ENCODE measurements at places on chromosomes 12 and 14.

DNA sequence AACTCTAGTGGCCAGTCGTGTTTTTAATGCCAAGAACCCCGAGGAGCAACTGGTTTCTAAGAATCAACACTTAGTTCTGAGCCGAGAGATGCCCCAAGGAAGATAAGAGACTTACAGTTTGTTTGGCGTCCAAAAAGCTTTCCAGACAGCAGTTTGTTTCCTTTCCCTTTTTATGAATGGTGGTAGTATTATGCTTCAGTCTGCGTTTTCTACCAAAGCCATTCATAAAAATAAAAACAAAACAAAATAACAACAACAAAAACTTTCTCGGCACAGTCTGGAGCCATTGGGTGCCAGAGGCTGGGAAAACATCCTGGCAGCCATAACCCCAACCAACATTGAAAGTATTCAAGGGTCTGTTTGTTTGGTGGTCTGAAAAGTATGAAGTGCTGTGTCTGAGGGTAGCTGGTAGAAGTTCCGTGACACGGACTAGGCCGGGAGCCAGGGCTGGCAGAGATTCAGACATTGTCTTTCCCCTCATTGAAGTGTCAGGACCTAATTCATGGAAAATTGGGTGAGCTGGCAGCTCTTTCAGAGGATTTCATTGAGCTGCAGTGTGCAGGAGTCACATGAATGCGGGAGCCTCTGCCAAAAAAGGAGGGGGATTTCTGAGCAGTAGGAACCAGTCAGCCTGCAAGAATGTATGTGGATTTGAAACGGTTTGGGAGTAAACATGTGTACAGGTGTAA lies 124.2 kb downstream of the HMGA2 start:
- no peak for DNase-seq

DNA sequence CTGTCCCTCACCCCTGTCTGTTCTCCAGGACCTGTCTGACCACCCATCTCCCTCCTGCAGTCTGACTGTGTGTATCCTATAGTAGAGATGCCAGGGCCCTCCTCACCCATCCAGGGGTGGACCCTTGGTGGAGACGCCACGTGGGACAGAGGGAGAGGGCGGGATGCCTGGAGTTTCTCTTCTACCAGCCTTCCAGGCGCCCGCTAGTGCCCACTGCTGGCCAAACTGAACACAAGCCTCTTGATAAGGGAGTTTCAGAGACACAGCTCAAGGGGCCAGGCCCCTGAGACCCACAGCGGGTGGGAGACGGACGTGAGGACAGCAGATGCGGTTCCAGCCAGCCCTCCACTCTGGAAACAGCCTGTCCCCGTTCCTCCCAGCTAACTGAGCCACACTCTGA lies 147.3 kb downstream of the RBM19 start:
- no peak for DNase-seq

DNA sequence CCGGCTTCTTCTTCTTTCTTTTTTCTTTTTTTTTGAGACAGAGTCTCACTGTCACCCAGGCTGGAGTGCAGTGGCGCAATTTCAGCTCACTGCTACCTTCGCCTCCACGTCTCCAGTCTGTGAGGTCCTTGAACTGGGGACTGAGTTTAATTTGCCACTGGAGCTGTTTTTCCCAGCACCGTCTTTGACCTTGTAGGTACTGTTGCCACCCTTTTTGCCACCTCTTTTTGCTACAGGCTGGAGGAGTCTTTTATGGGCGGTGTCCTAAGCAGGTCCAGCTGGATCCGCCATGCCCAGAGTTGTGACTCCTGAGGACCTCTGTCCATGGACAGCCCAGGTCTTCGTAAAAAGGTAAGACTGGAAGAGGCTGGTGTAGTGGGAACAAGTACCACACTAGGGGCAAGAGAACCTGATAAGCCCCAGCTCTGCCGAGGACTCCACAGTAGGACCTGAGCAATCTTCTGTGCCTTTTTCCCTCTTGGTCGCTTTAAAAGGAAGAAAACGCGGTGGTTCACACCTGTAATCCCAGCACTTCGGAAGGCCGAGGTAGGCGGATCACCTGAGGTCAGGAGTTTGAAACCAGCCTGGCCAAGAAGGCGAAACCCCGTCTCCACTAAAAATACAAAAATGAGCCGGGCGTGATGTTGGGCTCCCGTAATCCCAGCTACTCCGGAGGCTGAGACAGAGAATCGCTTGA lies 946 bp downstream of the RNU4-2 start:
- peak; percentile 29 for DNase-seq

DNA sequence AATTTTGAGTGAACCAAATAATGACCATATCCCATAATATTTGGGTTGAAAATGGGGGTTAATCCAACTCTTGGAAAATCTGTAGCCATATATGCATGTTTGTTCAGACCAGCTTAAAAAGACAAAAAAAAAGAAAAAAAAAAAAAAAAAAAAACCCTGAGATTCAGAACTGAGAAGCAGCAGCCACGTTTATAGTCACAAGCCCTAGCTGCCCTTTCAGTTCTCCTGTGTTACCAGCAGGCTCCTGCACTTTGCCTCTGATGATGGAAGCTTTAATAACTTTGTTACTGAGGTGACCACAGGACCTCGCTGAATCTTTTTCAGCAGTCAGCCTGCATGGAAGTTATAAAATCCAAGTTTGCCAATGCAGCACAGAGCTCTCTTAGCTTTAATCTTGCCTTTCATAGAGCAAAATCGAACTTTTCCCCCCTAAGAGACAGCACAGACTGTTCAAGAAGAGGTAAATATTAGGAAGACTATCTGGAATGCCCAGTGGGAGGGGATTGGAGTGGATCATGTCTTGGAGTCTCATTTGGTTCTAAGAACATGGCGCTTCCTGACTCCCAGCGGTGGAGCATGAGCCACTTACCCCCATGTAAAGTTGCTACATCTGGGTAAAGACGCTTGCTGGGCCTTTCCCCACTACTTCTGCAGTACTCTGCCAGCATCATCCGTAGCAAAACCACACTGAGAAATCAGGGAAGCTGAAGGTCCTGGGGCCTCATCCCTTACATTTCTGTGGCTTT lies 20.6 kb downstream of the GNG2 start:
- DNase-seq = no peak

GRCh38 chr12:55631733-55632132 lies 5.0 kb upstream of the OR10P1 start:
- DNase-seq = no peak

DNA sequence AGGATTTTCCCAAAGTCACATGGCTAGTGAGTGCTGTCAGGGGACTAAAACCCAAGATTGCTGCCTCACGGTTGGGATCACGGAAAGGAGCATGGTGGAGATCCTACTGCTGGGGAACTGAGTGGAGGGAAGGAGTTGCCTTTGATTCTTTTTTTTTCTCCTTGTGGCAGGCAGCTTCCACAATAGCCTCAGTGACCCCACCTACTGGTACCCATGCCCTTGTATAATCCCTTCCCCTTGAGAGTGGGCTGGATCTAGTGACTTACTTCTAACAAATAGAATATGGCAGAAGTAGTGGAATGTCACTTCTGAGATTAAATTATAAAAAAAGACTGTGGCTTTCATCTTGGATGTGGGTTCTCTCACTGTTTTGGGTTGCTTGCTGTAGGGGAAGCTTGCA lies 135.7 kb downstream of the DICER1 start:
- DNase-seq = no peak

- peak; percentile 30 for DNase-seq
These were observed 8.8 kb upstream of the CHGA start for GRCh38 chr14:92914087-92914656.

- no peak for DNase-seq
These were observed 74.9 kb downstream of the RMST start for GRCh38 chr12:97537501-97537900.

GRCh38 chr14:20697273-20698017 lies 8.9 kb downstream of the ANG start:
- DNase-seq = peak; percentile 40

- DNase-seq = no peak
These were observed 31.3 kb downstream of the HECTD4 start for GRCh38 chr12:112350593-112351592.

- no peak for DNase-seq
These were observed 977 bp upstream of the TMEM120B start for GRCh38 chr12:121711361-121712189.

DNA sequence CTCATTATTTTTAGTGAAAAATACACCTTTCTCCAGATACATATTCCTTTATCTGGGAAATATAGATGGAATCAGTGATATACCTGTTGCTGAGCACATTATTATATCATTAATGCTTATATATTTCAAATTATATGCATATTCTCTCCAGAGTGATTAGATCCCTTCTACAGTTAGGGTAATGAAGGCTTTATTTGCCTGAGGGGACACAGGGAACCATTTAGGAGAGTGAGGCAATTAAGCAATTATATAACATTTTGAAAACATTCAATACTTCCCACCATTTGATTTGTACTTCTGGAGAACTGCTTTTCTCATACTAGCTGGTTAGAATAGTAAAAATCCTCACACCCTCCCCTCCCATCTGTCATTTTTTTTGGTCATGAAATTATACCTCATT lies 212.8 kb upstream of the NOVA1 start:
- no peak for DNase-seq

DNA sequence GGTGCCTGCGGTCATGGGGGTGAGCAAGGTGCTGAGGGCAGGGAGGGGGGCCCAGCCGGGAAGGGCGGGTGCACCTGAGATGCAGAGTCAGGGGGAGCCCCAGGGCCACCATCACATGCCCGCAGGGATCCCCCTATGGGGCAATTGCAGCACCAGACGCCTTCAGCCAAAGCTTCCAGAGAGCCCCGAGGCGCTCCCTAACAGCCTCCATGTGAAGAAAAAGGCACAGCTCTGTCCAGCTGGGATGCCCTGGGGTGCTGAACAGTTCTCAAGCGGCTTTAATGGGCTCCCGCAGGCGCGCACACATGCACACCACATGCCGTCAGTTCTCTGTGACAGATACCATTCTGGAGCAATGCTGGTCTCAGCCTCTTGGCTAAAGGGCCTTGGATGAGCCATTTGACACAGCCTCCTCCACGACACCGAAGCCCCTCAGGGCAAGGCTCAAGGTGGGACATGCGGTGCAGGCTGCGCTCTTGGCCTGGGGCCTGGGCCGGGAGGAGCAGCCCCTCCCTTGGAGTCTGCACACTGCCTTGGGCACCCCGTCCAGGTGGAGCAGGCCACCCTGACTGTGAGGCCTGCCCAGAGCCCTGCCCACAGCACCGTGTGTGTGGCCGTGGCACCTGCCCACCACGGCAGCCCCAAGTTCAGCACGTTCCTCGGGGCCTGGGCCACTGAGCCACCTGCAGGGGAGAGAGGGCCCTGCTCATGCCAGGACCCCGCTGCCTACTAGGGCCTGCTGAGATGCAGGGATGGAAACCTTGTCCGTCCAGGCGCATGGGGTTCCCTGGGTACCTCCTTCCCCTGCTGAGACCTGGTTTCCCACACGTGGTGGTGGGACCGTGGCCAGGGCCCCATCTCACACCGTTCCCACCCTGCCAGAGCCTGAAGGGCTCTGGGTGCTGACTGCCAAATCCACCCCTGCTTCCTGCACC lies 7.7 kb downstream of the XRCC3 start:
- DNase-seq = no peak

DNA sequence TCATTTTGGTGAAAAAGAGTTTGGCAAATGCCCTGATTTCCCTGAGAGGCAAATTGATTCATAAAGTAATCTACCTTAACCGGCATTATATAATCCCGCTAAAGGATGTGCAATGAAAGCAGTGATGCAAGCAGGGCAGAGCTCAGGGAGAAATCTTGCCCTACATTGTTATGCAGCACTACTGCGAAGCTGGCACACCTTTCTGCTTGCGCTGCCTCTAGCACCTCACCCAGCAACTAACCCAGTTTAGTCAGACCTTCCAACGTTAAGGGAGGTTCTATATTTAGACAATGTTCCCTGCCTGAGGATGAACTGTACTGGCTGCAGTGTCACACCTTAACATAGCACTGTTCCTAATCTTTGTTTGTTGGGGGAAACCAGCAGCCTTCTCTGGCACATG lies 60.8 kb upstream of the CCDC196 start:
- DNase-seq = no peak

- no peak for DNase-seq
These were observed 1109.8 kb downstream of the TMTC2 start for GRCh38 chr12:83796531-83796930.

- no peak for DNase-seq
These were observed 130.1 kb downstream of the KITLG start for GRCh38 chr12:88450136-88450535.

- no peak for DNase-seq
These were observed 112.7 kb downstream of the SCARB1 start for GRCh38 chr12:124750787-124751471.

DNA sequence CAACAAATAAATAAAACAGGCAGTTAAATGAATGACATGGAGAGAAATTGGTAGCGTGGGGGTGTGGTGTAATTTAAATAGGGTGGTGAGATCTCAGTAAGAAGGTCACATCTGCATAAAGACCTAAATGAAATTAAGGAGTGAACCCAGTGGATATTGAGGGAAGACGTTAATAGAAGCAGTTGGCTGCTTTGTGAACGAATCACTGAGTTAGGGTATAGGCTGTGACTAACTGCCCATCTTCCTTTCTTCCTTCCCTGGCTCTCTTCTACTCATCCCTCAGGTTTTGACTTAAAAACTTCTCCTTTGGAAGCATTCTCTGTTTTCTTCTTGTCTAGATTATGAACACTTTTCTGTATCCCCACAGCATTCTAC lies 64.7 kb downstream of the BTG1 start:
- DNase-seq = no peak

DNA sequence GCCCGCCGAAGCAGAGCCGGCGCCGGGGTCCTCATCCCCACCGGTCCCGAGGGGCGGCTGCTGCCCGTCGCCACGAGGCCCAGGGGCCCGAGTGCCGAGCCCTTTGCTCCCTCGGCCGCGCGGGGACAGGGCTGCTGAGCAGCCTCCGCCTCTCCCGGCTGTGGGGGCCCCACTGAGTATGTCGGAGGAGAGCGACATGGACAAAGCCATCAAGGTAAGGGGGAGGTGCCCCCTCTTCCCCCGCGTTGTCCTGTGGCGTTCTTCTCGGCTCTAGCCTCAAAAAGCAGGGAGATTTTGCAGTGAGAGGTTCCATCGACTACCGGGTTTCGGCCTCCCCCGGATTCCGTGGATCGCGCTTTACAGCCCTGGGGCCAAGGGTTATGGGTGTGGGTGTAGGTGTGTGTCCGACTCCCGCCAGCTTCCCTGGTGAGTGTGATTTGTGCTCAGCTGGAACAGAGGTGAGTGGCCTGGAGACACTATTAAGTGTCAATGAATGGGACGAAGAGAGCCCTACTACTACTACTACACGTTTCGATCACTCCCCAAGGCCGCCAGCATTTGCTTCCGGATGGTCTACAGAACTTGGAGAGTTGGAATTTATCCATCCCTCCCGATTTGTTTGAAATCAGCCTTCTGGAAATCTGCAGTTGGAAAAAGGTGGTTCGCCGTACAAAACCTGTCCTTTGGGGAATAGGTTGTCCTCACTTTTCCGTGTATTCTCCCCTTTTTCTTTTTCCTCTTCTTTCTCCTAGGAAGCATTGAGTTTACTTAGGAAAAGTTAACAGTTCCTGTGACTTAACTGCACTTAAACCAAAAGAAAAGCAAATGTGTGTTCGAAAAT lies 748 bp downstream of the MAPKAPK5 start:
- peak; percentile 16 for DNase-seq
